Occipital lobe (tissue), 3 donors: ENCODE measurements at places on chromosomes 12 and 14. TPM values are rescaled to one million over a fixed set of nuclear protein-coding genes. Genes with fewer than 3 reads are reported as not detected.

JPH4 gene
- total RNA-seq = 28.9 TPM

PEX5 gene
- 71.1 TPM for total RNA-seq

CCDC38 gene
- 0.16 TPM for total RNA-seq

PPP2R5C gene
- 166 TPM for total RNA-seq

TTC8 gene
- total RNA-seq = 12.2 TPM

CLEC2D gene
- 11.4 TPM for total RNA-seq

KRT72 gene
- total RNA-seq = not detected
